ENCODE measurements at places on chromosomes 5 and 9.

DNA sequence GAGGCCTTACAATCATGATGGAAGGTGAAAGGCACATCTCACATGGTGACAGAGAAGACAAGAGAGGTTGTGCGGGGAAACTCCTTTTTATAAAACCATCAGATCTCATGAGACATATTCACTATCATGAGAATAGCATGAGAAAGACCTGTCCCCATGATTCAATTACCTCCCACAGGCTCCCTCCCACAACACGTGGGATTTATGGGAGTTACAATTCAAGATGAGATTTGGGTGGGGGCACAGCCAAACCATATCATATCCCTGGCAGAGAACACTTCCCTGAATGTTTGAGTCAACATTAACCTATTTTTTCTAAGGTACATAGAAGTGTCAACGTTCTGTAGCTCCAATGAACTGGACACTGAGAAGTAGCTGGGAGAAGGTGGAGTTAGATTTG lies 280.9 kb downstream of the NFIB start:
- DNase-seq = no peak

DNA sequence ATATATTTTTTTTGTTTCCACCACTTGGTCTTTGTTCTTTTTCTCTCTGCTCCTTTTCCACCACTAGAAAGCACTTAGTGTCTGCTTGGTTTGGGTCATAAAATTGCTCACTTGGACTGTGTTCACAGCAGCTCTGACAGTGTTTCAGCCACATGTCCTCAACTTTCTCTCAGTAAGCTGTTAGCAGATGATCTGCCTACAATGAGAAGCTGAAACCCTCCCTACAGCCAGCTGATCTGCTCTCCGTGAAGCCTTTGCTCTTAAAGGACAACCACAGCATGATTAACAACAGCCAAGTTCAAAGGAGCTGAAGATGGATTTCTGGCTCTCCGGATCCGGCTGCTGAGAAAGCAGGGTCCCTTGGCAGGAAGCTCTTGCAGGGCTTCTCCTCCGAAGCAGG lies 31.6 kb downstream of the PRLR start:
- no peak for DNase-seq

DNA sequence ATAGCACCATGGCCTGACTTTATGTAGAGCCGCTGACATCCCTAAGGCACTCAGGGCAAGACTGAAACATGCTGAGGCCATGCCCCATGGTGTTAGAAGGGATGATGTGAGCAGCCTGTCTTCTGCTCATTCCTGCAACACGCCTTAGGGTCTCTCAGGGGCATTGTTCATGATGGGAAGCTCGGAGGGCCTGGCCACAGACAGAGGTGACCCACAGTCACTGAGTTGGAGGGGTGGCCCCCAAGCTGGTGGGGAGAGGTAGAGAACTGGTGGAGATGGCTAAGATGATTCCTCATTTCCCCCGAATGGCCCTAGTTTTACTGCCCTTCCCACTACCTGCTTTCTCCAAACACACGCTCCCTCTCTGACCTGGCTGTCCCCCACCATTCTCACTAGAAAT lies 135.2 kb downstream of the BARX1 start:
- DNase-seq = no peak

GRCh38 chr9:89770531-89771174 lies 165.8 kb downstream of the GADD45G start:
- DNase-seq = peak; percentile 66

Data from NCI-H2081 (cell line).